Fibroblast of the aortic adventitia (primary cell): ENCODE measurements at places on chromosomes 12 and 14.
A peak's percentile ranks its signal among the peaks of the same experiment; 100 is the strongest.

- no peak for DNase-seq
Observed at GRCh38 chr12:132360906-132361777, 31.8 kb upstream of the GALNT9 start.

GRCh38 chr12:44500423-44500822 is 375.7 kb downstream of the NELL2 start:
- DNase-seq: no peak

DNA sequence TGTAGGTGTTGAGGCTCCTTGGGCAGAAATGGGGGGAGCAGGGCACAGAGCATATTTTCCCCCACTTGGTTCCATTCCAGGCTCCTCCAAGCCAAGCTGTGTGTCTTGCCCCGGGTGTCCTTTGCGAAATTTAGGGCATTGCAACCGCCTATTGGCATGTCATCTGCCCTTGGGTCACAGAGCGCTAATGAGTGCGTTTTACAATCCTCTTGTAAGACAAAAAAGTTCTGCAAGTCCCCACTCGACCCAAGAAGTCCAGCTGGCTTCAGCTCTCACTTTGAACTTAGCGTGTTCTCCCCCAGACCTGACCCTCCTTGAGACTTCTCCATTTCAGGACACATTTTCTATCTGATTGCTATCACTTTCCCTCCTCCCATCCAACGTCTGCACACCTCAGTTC is 6.1 kb upstream of the LRTM2 start:
- DNase-seq: no peak

GRCh38 chr14:23352506-23353432 is at the start of gene SLC22A17:
Gene SLC22A17 (minus strand): TSS chr14:23352887.
- peak; percentile 82 for DNase-seq

GRCh38 chr12:132325733-132326130 is 3.7 kb downstream of the GALNT9 start:
- DNase-seq: no peak

DNA sequence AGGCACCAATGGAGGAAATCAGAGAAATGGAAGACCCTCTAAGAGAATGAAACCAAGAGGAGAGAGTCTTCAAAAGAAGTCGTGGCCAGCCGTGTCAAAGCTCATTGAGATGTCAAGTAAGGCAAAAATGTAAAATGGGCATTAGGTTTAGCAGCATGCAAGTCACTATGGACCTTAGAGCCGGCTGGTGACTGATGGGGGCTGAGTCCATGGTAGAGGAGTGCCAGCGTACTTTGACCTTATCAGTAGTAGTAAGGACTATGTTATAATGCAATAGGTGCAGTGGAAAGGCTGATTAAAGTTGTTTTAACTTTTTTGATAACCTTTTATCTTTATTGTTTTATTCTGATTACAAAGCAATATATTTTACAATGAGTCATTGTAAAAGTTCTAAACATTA is 66.5 kb downstream of the ANO6 start:
- DNase-seq: no peak

- DNase-seq: peak; percentile 27
Observed at GRCh38 chr12:96314723-96315122, 85.5 kb downstream of the CDK17 start.

- no peak for DNase-seq
Observed at GRCh38 chr14:84859116-84859515, 670.8 kb upstream of the FLRT2 start.

- peak; percentile 90 for DNase-seq
Observed at GRCh38 chr12:570921-571794, 92.1 kb downstream of the NINJ2 start.

- DNase-seq: no peak
Observed at GRCh38 chr14:39324097-39324496, 90.4 kb downstream of the MIA2 start.

GRCh38 chr14:57492859-57493258 is 798 bp downstream of the CCDC198 start:
- DNase-seq: peak; percentile 59

GRCh38 chr14:95699412-95699811 is 13.2 kb downstream of the TCL1B start:
- DNase-seq: no peak

DNA sequence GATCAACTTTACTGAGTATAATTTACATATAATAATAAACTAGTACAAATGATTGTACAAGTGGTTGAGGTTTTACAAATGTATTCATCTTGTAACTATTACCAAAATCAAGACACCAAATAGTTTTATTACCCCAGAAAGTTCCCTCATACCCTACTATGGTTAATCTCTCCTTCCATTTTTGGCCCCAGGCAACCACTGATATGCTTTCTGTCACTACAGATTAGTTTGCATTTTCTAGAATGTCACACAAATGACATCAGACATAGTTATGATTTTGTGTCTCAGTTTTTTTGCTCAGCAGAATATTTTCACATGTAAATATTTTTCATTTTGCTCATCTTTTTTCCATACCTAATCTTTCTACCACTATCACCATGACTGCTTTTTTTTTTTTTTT is 49.1 kb downstream of the TMX1 start:
- DNase-seq: no peak

GRCh38 chr12:120167529-120168095 is 26.9 kb downstream of the GCN1 start:
- no peak for DNase-seq

DNA sequence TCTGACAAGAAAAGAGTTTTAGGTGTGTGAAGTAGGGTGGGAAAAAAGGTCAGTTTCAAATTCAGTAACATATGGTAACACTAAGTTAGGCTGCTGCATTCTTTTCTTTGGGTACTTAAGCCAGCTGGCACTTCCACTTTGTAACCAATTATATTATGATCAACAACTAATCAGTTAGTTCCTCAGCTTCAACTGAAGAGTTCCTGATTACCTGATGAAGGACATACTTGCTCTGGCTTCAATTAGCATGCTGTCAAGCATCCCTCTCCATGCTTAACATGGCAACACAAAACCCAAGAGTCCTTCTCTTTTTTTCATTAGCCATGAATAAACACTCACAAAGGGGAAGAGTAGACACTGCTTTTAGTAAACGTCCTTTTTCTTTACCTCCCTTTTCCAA is 6.8 kb upstream of the KANSL2 start:
- no peak for DNase-seq

DNA sequence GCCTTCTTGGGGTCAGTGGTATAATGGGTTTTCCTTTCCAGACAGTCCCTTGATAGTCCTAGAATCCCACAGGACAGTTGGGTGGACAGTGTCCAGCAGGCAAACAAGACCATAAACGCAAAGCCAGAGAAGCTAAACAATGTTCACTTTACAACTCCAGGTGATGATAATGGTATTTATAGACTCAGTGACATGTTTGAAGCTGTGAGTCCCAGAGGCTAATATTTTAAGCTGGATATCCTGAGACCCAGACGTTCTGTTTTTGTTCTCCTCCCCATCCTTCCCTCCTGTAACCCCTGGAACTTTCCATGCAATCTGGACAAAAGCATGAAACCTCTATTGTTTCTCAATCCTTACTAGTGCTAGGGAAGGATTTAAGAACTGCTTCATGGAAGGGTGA is 121.0 kb downstream of the ZFP36L1 start:
- DNase-seq: no peak

GRCh38 chr12:43896496-43896895 is 60.6 kb downstream of the TMEM117 start:
- DNase-seq: no peak

GRCh38 chr12:51185171-51185717 is 12.3 kb upstream of the TFCP2 start:
- no peak for DNase-seq

GRCh38 chr12:40000884-40001283 is 105.0 kb downstream of the SLC2A13 start:
- DNase-seq: no peak

DNA sequence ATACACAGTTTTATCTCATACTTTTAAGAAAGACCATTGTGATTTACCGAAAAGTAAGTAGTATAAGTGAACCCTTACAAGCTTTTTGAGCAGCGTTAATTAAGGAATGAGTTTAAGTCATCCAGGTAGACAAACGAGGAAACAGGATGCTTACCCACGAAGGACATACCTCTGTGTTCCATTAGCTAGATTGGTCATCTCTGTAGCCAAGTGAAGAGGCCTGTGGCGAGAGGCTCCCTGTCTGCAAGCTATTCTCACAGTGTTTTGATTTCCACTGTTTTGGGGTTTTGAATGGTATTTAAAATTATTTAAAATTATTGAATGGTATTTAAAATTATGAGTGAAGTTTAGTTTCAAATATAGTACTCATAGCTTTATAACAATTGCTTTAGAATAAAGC is 342.1 kb upstream of the RGS6 start:
- DNase-seq: no peak

DNA sequence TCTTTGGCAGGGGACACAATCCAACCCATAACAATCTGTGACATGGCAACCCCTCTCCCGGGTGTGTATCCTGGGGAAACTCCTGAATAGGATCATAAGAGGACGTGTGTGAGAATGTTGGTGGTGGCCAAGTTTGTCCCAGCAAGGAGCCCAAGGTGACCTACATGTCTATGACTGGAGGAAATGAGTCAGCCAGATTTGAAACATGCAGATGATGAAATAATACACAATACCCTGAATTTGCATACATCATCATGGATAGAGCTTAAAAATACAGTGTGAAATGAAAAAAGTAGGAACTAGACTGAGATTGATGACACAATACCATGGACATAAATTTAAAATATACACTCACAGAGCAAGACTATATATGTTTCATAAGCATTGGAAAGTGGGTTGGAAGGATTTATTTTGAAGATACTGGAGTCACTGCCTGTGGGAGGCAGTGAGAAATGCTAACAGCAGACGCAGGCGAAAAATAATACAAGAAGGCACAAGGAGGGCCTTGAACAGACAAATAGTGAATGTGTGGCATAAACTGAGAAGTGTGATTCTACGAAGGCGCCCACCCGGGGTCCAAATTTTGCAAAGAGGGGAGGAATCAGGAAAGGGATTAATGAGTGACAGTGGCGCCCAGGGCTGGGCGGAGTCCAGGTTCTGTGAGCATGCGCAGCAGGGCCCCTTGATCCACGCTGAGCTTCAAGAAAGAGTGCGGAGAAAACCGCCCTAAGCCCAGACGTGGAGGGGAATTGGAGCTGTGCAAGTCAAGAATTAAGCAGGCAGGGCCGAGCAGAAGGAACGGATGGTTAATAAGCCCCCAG is 7.0 kb upstream of the MAP1LC3B2 start:
- peak; percentile 85 for DNase-seq

DNA sequence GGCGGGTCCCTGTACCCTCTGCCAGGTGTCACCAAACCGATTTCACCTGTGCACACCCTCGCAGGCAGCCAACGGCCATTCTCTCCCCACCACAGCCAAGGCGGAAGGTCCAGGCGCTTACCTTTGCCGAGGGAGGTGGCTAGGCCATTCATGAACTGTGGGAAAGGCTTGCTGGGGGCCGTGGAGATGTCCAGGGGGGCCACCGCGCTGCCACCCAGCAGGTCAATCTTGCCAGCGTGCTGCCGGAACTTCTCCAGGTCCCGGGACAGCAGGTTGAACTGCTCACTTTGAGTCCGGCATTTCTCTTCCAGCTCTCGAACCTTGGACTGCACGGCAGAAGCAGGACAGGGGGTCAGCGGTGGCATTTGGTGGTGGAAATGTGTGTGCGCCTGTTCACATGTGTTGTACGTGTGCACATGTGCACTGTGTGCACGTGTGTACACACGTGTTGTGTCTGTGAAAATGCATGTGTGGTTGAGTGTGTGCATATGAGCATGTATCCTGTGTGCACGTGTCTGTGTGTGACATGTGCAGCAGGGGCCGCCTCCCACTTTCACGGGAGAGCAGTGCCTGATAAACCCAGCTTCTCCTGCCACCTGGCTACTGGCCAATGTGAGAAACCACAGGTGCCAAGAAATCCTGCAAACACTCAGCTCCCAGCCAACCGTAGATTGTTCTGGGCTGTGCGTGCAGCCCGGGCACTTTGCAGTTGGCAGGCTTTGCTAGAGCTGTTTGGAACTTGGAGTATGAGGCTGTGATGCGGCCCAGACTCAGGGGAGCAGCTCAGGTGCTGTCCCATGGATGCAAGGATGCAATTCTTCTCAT is 118.9 kb downstream of the PIWIL1 start:
- no peak for DNase-seq

GRCh38 chr14:69370061-69370460 is 28.0 kb downstream of the ERH start:
- DNase-seq: no peak

DNA sequence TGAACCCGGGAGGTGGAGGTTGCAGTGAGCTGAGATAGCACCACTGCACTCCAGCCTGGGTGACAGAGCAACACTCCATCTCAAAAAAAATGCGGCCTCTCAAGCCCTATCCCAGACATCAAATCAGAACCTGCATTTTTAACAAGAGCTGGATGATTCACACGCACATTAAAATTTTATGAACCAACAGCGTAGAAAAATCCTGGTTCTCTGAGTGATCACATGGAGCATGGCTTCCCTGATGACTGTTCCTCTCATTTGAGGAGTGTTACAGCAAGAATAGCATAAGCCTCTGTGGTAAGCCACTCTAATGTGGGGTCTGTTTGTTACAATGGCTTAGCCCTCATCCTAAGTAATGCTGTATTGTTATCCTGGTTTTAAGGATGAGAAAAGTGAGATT is 163.6 kb downstream of the BRMS1L start:
- no peak for DNase-seq

- DNase-seq: no peak
Observed at GRCh38 chr14:55427439-55427838, 13.0 kb downstream of the TBPL2 start.

- peak; percentile 56 for DNase-seq
Observed at GRCh38 chr12:59151243-59151642, 230.9 kb upstream of the LRIG3 start.

DNA sequence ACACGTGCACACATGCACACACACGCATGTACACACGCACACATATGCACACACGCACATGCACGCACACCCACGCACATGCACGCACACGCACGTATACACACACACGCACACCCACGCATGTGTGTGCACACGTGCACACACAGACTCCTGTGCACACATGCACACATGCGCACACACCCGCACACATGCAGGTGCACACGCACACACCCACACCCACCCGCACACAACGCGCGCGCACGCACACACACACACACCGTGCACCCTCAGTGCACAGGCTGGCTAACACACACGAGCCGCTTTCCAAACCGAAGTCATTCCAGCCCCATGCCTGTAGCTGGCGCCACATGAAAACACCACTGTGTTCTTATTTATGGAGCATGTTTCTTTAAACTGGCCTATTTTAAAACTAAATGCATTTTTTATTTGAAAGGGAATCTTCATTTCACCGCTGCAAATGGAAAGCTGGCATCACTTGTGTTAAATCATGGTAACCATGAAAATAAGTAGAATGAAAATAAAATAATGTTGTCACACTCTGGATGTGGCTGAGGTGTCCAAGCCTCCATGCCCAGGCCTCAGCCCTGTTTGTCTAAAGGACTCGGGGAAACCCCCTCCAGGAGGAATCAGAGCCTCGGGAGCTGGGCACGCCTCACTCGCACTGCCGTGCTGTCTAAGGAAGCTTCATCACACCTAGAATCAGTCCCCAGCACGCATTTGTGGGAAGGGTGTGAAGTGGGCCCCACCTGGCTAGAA is 45.1 kb downstream of the GALNT9 start:
- DNase-seq: peak; percentile 2
